A549 treated with RU486 at 1 μM for 4 hours (cell line): ENCODE measurements at places on chromosomes 4 and X. TPM values are rescaled to one million over a fixed set of nuclear protein-coding genes. Genes with fewer than 3 reads are reported as not detected.

PTCHD1 gene
- 0.01 to 0.05 TPM in 2 of 5 replicates, not detected in the others for total RNA-seq

FABP2 gene
- total RNA-seq = not detected in 5 replicates

QRFPR gene
- total RNA-seq = 0.13 TPM in 1 of 5 replicates, not detected in the others

IL21 gene
- not detected in 5 replicates for total RNA-seq

COX18 gene
- 5.1 to 7.3 TPM (median 5.5 TPM) in 5 replicates for total RNA-seq

REPS2 gene
- 0.32 to 0.80 TPM (median 0.56 TPM) in 5 replicates for total RNA-seq

F8A3 gene
- 0.81 to 1.6 TPM (median 0.94 TPM) in 5 replicates for total RNA-seq

TMEM271 gene
- total RNA-seq = not detected in 5 replicates

TMSB4X gene
- 5,069 to 8,579 TPM (median 6,177 TPM) in 5 replicates for total RNA-seq

HSFX3 gene
- total RNA-seq = not detected in 5 replicates

TMSB15B gene
- total RNA-seq = 4.5 to 6.8 TPM (median 4.9 TPM) in 5 replicates

TLR3 gene
- 0.14 to 0.48 TPM (median 0.27 TPM) in 5 replicates for total RNA-seq

P2RY10 gene
- total RNA-seq = not detected in 5 replicates

FGFR3 gene
- total RNA-seq = 1.4 to 2.5 TPM (median 1.9 TPM) in 5 replicates

FOXR2 gene
- not detected in 5 replicates for total RNA-seq

ZFYVE28 gene
- total RNA-seq = 1.7 to 2.5 TPM (median 2.2 TPM) in 5 replicates

EPHA5 gene
- total RNA-seq = 0.19 to 0.62 TPM (median 0.45 TPM) in 5 replicates

CCNB3 gene
- total RNA-seq = 0.50 to 0.87 TPM (median 0.69 TPM) in 5 replicates

SPACA5 gene
- total RNA-seq = not detected in 5 replicates

SLC2A9 gene
- 0.21 to 1.00 TPM (median 0.39 TPM) in 5 replicates for total RNA-seq

TLR8 gene
- not detected in 5 replicates for total RNA-seq

FAM47C gene
- total RNA-seq = not detected in 5 replicates

SSX5 gene
- not detected in 5 replicates for total RNA-seq

GPR173 gene
- total RNA-seq = not detected in 5 replicates

MANBA gene
- 10.8 to 13.9 TPM (median 11.6 TPM) in 5 replicates for total RNA-seq

BRS3 gene
- not detected in 5 replicates for total RNA-seq

GAGE13 gene
- total RNA-seq = not detected in 5 replicates

ZDHHC15 gene
- total RNA-seq = not detected in 5 replicates

TMPRSS11A gene
- total RNA-seq = not detected in 5 replicates

MCF2 gene
- total RNA-seq = 0.05 to 0.08 TPM in 2 of 5 replicates, not detected in the others

EDA gene
- 0.35 to 0.88 TPM (median 0.55 TPM) in 5 replicates for total RNA-seq

SMIM10L2A gene
- 0.15 to 0.24 TPM (median 0.19 TPM) in 5 replicates for total RNA-seq

HTN3 gene
- not detected in 5 replicates for total RNA-seq

UGDH gene
- total RNA-seq = 256 to 418 TPM (median 273 TPM) in 5 replicates

DCUN1D4 gene
- total RNA-seq = 15.1 to 20.8 TPM (median 17.9 TPM) in 5 replicates

COL25A1 gene
- total RNA-seq = not detected in 5 replicates

PDLIM3 gene
- 0.08 to 0.24 TPM (median 0.18 TPM) in 5 replicates for total RNA-seq

SHISA3 gene
- 0.05 TPM in 1 of 5 replicates, not detected in the others for total RNA-seq

TACC3 gene
- total RNA-seq = 80.4 to 92.6 TPM (median 83.1 TPM) in 5 replicates

CWH43 gene
- total RNA-seq = not detected in 5 replicates

NIPAL1 gene
- total RNA-seq = 0.32 to 0.94 TPM (median 0.74 TPM) in 5 replicates

FAM133A gene
- 0.63 to 0.92 TPM (median 0.84 TPM) in 5 replicates for total RNA-seq

MAD2L1 gene
- 49.4 to 88.8 TPM (median 56.7 TPM) in 5 replicates for total RNA-seq

XK gene
- 0.27 to 0.54 TPM (median 0.39 TPM) in 5 replicates for total RNA-seq

ABCG2 gene
- 18.4 to 22.9 TPM (median 22.2 TPM) in 5 replicates for total RNA-seq

PLP1 gene
- total RNA-seq = not detected in 5 replicates

PNCK gene
- 0.16 to 2.0 TPM (median 0.49 TPM) in 4 of 5 replicates, not detected in the other for total RNA-seq

GPR119 gene
- not detected in 5 replicates for total RNA-seq

NUDT10 gene
- total RNA-seq = 0.31 to 0.62 TPM (median 0.40 TPM) in 5 replicates

ERAS gene
- total RNA-seq = 0.13 TPM in 1 of 5 replicates, not detected in the others

RWDD4 gene
- total RNA-seq = 12.3 to 22.5 TPM (median 20.2 TPM) in 5 replicates

CDS1 gene
- 0.62 to 0.84 TPM (median 0.72 TPM) in 5 replicates for total RNA-seq

CFAP47 gene
- total RNA-seq = not detected in 5 replicates

HSD17B10 gene
- 166 to 206 TPM (median 185 TPM) in 5 replicates for total RNA-seq
